ENCODE measurements at places on chromosomes 6 and 20.
A peak's percentile ranks its signal among the peaks of the same experiment; 100 is the strongest.

GRCh38 chr20:17473659-17474058 is 57.5 kb downstream of the BFSP1 start:
- DNase-seq: no peak

- no peak for DNase-seq
Observed at GRCh38 chr20:42650191-42650746, 539.4 kb downstream of the PTPRT start.

DNA sequence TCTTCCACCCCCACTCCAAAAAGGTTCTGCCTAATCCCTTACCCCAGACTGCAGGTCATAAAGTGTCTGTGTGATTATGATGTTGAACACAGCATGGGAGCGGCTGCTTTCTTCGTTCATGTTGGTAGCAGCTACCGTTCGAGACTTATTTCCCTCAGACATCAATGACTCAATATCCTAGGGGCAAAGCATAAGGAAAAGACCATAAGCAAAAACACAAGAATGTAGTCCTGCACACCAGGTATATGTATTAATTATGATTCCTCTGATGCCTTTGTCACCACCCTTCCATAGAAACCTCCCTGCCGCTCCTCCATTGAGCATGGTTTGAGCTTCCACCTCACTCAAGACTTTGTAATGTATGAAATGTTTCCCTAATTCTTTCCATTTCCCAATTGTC is 137.2 kb downstream of the KIF13A start:
- no peak for DNase-seq

DNA sequence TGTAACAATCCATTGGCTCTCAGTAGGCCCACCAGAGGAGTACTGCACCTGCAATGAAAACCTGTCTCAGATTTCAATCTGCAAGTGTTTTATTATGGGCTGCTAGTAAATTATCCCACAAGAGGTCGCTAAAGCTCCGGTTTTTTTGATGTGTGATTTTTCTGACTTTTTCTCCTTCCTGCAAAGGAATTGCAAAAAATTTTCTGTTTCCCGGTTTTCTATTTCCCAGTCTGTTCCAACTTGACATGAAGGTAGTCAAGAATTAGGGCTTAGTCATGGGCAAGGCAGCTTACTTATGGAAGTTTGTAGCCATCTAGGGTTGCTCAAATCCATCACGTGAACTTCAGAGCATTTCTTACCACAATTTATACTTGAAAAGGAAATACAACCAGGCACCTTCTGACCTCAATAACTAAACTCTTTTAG is 38.5 kb upstream of the AHI1 start:
- DNase-seq: peak; percentile 95

- DNase-seq: no peak
Observed at GRCh38 chr6:285030-285771, 7.1 kb upstream of the DUSP22 start.

GRCh38 chr6:25928562-25929324 is 1.7 kb downstream of the SLC17A2 start:
- no peak for DNase-seq

- DNase-seq: no peak
Observed at GRCh38 chr6:21958428-21958827, 338.4 kb downstream of the PRL start.

GRCh38 chr20:47950124-47950912 is 165.0 kb upstream of the SULF2 start:
- DNase-seq: peak; percentile 23

DNA sequence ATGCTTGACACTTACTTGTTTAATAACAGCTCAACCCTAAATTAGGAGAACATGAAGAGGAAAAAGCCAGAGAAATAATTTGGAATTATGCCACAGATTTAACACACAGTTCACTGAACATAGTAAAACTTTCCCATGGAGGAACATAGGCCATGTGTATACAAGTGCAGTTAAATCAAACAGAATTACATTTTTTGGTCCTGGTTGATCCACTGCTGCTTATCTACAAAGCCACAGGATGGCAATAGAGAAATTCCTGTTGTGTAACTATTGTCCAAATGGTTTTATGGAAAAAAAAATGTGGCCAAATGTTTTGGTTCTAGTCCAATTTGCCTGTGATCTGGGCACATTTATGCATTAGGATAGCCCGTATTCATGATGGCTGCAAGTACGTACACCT is 136.8 kb downstream of the ALDH8A1 start:
- peak; percentile 23 for DNase-seq

GRCh38 chr6:23659125-23659524 is 466.9 kb upstream of the NRSN1 start:
- no peak for DNase-seq
